ENCODE measurements at places on chromosomes 12 and 14. TPM values are rescaled to one million over a fixed set of nuclear protein-coding genes. Genes with fewer than 3 reads are reported as not detected.

DNA sequence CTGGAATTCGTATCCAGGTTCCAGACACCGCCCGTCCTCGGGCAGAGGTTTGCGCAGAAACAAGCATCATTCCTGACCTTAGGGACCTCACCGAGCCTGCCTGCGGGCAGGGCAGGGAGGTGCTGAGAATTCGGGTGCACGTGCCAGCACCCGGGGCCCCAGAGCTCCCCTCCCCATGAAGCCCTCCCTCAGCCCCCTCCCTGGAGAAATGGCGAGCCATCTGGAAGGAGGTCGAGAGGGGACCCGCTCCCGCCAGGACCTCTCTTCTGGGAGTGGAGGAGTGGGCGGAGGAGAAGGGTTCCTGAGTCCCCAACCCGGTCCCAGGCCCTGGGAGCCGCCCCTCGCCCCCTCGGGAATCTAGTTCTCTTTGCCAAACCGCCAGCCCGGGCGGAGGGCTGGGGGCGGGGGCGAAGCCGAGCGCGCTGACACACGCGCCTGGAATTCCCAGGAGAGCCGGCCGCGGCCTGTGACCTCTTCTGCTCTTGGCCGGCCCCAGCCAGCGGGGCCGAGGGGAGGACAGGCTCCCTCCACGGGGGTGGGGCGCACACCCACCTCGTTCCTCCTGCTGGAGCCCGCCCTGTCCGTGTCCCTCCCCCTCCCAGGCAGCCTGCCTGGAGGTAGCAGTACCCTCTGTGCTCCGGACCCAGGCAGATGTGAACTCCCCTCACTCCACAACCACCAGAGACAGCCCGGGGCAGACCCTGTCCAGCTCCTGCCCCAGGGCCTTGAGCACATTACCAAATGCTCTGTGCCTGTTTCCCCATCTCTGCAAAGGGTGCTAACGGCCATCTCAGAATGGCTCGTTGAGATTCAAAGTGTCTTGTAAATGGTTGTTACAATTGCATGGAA lies 23.0 kb upstream of the GPR132 start:
- DNase-seq: no peak

The PMEL gene
- total RNA-seq: 1.3 TPM

The THTPA gene
- 15.9 TPM for total RNA-seq

The VCPKMT gene
- 5.9 TPM for total RNA-seq

The CLEC4C gene
- under 0.01 TPM for total RNA-seq

- no peak for DNase-seq
Measured at GRCh38 chr12:109334887-109335286, 12.8 kb upstream of the MYO1H start.

- no peak for DNase-seq
Measured at GRCh38 chr12:1688086-1688710, 2.7 kb upstream of the ADIPOR2 start.
